Stimulated activated CD4-positive, alpha-beta T cell treated with anti-CD3 and anti-CD28 coated beads, Interleukin-1b, Interleukin-23, amount 100 ng/mL, for 1 hour (primary cell): ENCODE measurements at places on chromosomes 1 and 21.

- DNase-seq, result no peak
Measured at GRCh38 chr1:75787524-75787923, 1.5 kb downstream of the RABGGTB start.

DNA sequence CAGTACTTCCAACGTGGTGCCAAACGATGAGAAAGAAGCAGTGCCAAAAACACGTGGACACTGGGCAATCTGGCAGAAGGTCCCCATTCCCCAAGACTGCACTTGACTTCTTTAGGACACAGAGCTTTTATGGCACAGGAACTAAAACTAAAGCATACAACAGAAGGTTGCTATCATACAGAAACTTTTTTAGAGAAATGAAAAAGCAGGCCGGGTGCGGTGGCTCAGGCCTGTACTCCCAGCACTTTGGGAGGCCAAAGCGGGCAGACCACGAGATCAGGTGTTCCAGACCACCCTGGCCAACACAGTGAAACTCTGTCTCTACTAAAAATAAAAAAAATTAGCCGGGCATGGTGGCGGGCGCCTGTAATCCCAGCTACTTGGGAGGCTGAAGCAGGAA, 43.0 kb downstream of the GNB1 start:
- DNase-seq, result no peak

DNA sequence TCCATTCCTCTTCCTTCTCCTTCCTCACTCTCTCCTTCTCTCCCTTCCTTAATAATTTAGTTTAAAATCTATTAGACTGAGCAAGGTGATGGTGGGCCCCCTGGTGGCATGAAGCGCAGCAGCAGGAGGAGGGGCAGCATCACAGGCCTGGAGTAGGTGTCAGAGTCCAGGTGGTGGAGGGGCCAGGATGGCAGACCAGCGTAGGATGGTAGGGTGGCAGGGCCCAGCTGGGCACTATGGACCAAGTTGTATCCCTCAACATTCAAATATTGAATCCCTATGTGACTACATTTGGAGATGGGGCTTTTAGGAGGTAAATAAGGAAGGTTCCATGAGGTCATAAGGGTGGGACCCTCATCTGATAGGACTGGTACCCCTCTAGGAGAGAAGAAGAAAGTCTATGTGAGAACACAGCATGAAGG, 61.0 kb downstream of the WDR4 start:
- DNase-seq, result peak; percentile 42

- no peak for DNase-seq
Measured at GRCh38 chr1:85623061-85623471, 42.5 kb downstream of the CCN1 start.

DNA sequence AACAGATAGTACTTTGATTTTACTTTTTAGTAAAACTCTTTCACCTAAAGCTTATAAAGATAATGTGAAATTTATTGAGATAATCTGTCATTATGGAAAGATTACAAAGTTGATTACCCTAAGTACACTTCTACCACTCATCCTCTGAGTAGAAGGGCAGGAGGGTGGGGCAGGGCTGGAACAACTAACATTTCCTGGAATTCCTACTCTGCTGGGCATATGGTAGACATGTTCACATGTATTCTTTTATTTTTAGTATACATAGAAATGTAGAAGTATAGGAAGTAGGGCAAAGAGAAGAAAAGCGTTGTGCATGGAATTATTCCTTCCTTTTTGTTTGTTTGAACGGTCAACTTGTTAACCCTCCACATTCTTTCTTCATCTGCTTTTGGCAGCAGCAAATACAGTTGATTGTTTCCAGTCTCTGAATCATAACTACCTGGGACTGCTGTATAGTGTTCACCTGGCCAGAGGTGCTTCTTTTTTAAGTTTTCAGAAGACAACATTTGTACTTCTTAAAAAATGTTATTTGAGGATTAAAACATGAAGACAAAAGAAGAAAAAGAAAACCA, 85.1 kb downstream of the POU2F1 start:
- no peak for DNase-seq

DNA sequence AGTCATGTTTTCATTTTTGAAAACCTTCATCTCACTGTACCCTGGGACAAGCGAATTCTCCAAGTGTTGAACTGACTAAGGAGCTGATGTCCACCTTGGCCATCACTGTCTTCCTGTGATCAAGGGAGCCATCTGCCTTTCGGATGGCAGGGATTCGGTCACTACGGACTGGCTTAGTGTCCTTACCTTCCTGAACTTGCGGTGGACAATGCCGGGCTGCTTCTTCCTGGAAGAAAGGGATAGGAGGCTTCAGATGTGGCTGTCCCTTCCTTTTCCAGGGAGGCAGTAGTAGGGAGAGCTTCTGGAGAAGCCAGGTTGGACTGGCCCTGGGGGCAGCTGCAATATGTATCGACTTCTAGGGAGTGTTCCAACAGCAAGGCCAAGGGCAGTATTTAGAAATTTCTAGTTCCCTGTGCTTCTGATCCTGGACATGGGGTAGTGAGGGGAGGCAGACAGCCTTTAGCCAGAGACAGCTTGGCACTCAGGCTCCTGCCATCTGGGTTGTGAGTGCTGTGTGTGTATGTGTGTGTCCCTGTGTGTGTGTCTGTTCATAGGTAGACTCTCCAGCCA, 114.6 kb downstream of the IER5 start:
- DNase-seq, result no peak

GRCh38 chr1:8908388-8909151, 30.1 kb upstream of the ENO1 start:
- no peak for DNase-seq

DNA sequence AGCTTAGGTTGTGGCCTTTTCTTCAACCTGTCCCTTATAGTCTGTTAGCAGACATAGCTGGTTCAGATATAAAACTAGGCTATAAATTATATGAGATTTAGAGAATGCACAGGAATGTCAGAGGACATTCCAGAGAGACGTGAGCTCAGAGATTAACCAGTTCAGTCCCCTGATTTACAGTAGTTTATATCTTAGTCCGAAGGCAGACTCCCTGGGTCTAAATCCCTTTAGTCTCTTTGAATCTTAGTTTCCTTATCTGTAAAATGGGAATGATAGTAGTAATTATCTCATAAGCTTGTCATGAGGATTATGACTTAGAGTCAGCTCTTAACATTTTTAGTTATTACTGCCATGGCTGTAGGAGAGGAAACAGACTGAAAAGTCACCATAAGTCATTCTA, 45.5 kb upstream of the PLXNA2 start:
- no peak for DNase-seq
